Suppressor macrophage (primary cell): ENCODE measurements at places on chromosomes 16 and 17.

DNA sequence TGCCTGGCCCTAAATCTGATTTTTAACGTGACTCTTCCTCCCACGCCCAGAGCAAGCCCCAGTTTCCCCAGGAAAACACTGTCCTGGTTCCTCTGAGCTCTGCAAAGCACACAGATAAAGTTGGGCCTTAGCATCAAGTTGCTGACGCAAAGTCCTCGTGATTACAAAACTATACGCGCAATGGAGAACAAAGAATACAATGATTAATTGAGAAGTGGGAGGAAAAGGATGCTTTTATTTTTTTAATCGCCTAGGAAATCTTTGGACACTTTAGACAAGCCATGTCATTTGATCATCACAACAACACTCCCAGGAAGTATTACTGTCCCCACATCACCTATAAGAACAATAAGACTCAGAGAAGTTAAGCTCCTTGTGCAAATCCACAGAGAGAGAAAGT lies 30.5 kb upstream of the CES5A start:
- DNase-seq: no peak

GRCh38 chr16:27795992-27796614 lies 246.2 kb downstream of the KATNIP start:
- DNase-seq: peak; percentile 61

DNA sequence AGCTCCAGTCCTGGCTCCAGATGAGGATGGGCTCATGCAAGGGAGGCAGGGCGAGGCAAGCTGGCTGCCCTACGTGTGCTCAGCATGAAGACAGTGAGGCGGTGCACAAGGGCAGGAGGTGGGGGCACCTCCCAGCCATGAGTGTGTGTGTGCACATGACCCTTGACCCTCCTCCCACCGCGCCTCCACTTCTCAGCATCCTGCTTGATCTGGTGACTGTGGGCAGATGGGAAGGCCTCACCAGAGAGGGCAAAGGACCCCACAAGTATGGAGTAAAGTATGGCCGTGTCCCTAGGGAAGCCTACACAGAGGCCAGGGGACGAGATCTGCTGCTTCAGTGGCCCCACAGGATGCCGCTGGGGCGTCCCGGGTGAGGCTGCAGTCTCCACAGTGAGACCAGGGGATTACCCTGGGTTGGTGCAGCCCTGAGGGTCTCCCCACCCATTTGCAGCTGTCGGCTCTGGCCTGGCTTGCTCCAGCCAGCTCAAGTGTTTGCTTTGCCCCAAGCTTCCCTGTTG lies 7.9 kb upstream of the RNF222 start:
- no peak for DNase-seq

GRCh38 chr16:47470810-47471209 lies 9.7 kb downstream of the PHKB start:
- no peak for DNase-seq

DNA sequence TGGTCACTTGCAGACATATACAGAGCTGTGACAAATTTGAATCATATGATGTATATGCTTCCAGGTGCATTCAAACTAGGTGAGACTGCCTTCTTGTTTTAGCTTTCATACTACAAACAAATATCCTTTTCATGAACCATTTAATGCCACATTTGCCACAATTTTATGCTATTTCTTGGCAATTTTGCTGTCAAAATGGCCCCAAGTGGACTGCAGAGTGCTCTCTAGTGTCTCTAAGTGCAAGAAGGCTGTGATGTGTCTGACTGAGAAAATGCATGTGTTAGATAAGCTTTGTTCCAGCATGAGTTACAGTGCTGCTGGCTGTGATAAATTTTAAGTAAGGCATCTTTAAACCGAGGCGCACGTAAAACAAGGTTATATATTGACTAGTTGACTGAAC lies 38.3 kb downstream of the CDH13 start:
- DNase-seq: no peak

DNA sequence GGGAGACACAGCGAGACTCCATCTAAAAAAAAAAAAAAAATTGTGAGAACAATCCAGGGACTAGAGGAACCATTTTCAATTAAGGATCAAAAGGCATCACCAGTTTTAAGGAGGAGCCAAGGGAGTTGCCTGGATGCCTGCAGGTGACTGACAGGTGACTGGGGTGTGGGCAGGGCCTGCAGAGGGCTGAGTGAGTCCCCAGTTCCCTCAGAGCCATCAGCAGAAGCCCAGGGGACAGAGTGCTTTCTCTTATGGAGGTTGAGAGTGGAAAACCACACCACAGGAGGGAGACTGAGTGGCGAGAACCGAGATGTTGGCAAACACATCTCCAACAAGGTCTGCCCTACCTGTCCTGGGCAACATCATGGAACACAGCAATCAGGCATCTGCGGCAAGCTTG lies 27.1 kb upstream of the CREBBP start:
- no peak for DNase-seq

DNA sequence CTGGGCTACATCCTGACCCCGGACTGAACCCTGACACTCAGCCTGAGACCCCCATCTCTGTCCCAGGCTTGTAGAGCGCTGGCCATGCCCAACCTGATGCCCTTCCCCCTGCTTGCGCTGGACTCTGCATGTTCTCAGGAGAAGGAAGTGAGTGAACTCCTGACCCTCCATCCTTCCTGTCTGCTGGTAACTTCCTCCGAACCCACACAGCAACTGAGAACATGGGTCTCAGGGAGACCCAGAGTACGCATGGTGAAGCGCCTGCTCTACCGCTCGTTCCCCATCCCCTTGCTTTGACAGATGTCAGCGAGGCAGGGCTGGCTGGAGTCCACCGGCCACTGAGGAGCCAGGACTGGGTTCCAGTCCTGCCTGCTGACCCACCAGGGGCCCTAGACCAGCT lies 6.1 kb downstream of the CAMKK1 start:
- peak; percentile 89 for DNase-seq

GRCh38 chr17:50277357-50277754 lies 3.1 kb downstream of the TMEM92 start:
- no peak for DNase-seq

DNA sequence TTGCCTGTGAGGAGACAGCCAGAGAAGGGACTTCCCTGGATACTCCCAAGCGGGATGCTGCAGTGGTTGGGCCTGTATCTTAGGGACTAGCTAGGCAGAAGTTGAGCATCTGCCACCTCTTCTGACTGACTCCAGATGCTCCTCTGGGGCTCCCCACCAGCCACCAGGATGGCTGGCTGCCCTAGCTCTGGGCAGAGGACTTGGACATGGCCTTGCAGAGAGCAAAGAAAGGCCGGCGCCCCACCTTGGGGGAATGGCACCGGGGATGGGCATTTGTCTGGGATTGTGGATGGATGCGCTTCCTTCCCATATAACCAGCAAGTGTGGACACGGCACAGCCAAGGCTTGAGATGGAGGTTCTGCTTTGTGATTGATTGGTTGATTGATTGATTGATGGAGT lies 69.0 kb downstream of the OR1D5 start:
- no peak for DNase-seq

GRCh38 chr17:76968707-76969597 lies 100.7 kb downstream of the MGAT5B start:
- no peak for DNase-seq

- peak; percentile 92 for DNase-seq
Observed at GRCh38 chr17:7356072-7356549, 1.2 kb downstream of the TMEM95 start.

GRCh38 chr16:29992344-29992967 lies 3.0 kb downstream of the HIRIP3 start:
- DNase-seq: no peak

GRCh38 chr16:82899006-82899405 lies 272.2 kb downstream of the CDH13 start:
- no peak for DNase-seq

GRCh38 chr17:40980596-40980995 lies 3.5 kb downstream of the KRT40 start:
- DNase-seq: no peak

DNA sequence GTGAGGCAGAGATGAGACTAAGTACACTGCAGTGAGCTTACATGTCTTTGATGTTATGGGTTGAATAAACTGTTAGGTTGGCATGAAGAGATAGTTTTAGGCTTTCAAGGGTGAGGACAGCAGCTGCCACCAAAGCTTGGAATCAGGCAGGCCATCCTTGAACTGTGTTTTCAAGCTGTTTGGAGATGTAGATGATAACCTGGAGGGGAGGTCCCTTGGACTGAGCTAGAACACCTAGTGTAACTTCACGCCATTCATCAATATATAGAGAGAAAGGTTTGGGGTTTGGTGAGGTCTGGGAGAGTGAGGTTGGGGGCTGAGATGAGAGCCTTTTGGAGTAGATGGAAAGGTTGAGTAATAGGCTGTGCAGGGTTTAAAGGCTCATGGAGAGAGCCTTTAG lies 2447.0 kb downstream of the TP53TG3F start:
- DNase-seq: no peak

DNA sequence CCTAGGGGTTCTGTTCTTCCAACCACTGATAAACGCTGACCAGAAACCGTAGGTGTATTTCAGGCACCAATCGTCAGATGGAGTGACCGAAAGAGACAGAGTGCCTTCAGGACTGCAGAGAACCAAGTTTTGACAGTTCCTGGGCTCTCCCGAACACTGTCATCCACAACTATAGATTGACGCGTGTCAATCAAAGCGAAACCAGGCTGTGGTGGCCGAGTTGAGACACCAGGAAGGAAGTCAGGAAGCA lies 11.9 kb upstream of the AURKB start:
- DNase-seq: peak; percentile 87

- peak; percentile 89 for DNase-seq
Observed at GRCh38 chr17:81150377-81151077, 14.8 kb upstream of the PVALEF start.

DNA sequence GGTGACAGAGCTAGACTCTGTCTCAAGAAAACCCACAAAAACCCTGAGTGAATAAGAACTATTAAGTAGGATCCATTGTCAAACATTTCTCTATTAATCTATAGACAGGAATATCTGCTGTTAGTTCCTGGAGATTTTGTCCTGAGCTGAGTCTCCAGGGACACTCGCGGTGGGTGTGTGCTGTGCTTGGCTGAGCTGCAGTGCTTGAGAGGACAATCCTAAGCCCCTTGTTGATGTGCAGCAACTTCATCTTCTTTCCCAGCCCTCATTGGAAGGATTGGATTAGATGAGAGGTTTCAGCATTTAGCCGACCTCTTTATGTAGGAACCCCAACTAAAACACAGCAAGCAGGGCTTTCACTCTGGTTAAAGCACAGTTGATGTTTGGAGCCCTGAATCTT lies 33.3 kb downstream of the NDEL1 start:
- no peak for DNase-seq

DNA sequence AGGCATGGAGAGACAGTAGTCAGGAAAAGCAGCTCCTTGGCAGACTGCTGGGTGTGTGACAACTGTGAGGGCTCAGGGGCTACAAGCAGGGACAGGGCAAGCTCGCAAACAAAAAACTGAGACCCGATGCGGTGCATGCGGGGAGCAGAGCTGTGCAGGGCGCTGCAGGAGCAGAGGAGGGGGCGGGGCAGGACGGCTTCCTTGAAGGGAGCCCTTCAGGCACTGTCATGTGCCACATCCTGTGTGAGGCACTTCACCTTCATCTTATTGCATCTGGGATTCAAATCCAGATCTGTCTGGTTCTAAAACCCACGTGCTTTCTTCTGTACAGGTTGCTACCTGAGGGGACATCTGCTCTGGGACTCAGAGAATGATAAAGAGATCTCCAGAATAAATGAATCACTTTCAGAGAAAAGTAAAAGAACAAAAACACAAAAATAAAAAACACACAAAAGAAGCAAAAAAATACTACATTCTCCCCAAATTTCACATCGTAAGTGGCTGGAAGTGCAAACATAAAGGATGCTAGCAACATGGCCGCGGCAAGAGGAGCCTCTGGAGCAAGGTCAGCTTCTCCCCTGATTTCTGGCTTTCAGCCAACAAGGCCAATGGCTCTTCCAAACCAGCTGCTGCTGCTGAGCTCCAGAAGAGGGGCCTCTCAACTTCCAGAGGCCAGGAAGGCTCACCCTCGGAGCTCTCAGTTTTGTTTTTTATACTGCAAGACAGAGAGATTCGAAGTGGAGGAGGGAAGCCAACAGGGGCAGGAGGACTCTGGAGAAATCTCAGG lies 14.2 kb downstream of the LYRM9 start:
- no peak for DNase-seq

DNA sequence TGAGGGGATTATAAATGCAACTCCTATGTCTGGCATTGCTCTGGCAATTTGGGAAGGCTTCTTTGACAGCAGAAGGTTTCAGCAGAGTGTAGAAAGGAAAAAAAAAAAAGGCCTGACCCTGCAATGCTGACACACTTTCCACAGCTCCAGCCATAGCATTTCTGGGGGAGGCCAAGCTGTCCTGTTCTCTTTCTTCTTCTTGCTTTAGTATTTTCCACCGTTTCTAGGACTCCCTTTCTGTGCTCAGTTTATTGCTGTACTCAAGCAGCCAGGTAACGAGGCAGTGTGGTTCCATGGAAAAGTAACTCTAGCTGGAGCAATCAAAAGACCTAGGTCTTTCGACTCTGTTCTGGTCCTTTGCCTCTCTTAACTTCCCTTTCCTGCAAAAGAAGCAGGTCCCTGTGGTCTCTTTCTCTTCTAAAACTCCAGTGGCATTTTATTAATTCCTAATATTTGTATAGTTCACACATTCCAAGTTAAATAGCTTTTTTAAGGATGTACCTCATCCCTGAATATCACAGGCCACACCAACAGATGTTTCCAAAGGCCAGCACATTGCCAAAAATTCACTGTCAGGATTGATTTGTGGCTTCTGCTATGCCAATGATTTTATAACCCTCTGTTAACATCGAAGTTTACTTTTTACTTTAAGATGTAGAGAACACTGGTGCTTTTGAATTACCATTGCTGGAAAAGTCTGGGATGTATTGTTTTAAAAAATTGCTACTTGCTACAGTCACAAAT lies 90.3 kb upstream of the BCAR1 start:
- no peak for DNase-seq

- no peak for DNase-seq
Observed at GRCh38 chr17:14688134-14688533, 387.3 kb downstream of the HS3ST3B1 start.

- no peak for DNase-seq
Observed at GRCh38 chr16:49463529-49463928, 89.9 kb downstream of the C16orf78 start.

DNA sequence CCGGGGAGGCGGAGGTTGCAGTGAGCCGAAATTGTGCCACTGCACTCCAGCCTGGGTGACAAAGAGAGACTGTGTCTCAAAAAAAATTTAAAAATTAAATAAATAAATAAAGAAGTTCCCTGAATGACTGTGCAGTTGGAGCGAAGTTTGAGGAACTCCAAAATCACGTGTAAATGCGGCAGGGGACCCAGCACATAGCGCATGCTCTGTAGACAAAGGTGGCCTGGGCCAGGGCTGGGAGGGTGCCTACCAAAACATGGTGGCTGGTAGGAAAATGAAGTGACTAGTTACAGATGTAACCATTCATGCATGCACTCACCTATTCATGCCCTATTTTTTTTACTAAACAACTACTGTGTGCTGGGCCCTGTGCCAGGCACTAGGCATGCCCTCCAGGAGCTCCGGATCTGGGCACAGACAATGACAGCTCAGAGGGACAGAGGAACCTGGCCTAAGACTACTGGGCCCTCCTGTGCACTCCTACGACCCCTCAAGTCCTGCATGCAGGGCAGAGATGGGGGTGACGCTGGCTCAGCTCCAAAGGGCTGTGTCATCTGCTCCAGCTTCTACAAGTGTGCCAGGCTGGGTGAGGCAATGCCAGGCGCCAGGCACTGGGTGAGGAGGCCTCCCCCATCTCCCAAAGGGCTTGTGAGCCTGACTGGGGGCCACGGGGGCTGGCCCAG lies 65.3 kb downstream of the RMI2 start:
- DNase-seq: peak; percentile 90

GRCh38 chr17:9880582-9880999 lies 24.5 kb downstream of the RCVRN start:
- DNase-seq: peak; percentile 84

GRCh38 chr17:65054602-65055001 lies 1.9 kb downstream of the GNA13 start:
- DNase-seq: no peak
